ENCODE measurements at places on chromosomes 5 and 9.

GRCh38 chr9:130756037-130756436, 62.5 kb downstream of the EXOSC2 start:
- DNase-seq = no peak

DNA sequence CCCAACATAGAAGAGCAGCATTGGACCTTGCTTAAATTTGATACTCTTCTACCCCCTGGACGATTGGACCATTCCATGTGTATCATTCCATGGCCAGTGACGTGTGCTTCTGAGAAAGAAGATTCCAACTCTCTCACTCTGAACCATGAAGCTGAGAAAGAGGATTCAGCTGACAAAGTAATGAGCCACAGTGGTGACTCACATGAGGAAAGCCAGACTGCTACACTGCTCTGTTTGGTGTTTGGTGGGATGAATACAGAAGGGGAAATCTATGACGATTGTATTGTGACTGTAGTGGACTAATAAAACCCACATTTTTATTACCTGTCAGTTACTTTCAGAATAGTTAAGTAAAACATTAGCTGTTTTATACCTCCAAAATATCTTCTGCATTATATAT, 7.5 kb downstream of the HSPA5 start:
- DNase-seq = no peak

- DNase-seq = peak; percentile 29
These were observed 45.5 kb upstream of the IL7R start for GRCh38 chr5:35811108-35811741.

GRCh38 chr9:121289026-121289771, 21.2 kb downstream of the GSN start:
- DNase-seq = no peak

DNA sequence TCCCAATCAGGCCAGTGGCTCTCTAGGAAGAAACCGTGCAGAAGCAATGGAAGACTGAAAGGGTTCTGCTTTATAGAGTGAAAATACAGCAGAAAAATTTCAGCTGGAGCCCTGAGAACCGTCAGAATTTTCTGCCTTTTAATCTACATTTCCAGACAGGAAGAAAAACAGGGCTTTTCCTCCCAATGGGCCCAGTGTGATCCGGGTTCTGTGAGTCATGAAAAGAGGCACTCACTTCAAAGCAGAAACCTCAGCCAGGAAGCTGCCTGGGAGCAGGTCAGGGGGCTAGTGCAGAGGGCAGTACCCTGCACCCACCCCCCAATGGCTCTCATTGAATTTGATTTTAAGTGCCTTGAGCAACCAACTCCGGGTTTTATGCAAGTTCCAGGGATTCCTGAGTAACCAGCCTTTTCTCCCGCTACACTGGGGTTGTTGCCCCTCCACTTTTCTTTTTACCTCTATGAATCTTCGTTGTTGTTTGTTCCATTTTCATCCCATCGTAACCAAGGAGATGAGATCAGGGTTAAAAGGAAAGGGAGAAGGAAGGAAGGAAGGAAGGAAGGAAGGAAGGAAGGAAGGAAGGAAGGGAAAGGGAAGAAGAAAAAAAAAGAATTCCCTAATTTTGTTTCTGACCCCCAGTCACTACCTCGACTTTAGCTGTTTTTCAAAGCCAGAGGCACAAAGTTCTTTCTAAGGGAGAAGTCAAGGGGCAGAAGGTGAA, 1.3 kb downstream of the BARHL1 start:
- DNase-seq = no peak

DNA sequence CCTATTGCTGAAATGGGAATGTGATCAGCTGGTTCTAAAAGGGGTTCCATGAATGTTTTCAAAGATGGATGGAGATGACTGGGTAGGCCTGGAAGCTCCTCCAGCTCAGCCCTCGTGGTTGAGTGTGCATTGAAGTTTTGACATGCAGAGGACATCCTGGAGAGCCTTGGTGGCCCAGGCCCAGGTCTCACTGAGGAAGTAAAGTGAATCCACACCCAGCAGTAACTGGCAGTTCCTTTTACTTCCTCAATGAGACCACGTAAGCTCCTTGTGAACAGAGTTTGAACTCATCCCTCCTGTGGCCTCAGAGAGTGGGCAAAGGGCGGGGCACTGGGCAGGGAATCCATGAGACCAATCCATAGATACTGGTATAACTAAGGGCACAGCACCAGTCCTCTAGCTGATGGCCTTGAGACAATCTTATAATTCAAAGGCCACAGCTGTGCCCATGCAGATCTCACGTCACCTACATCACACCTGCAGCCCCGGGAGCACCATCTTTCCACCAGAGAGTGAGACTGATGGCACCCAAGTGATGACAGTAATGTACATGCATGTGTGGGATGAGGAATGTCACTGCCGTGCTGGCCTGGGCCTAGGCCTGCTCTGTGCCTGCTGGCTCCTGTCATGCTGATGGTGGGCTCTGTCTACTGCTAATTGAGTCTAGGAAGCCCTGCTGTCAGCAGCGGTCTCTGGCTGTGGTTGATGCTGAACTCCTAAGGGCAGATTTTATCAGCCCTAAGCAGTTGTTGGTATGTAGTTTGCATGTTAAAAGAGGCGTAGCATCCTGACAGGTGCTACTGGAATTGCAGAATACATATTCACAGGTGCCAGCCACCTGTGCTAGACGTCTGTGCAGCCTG, 257.8 kb downstream of the FSTL4 start:
- DNase-seq = no peak

- no peak for DNase-seq
These were observed 82.0 kb downstream of the SLC1A1 start for GRCh38 chr9:4572184-4572826.

- no peak for DNase-seq
These were observed 729.6 kb upstream of the WWC1 start for GRCh38 chr5:167561796-167562195.

GRCh38 chr9:79889369-79889768, 317.6 kb downstream of the TLE4 start:
- DNase-seq = no peak

GRCh38 chr5:166111021-166111420, 2180.4 kb upstream of the WWC1 start:
- no peak for DNase-seq

GRCh38 chr9:122099271-122099869, 6.3 kb upstream of the TTLL11 start:
- DNase-seq = peak; percentile 73

DNA sequence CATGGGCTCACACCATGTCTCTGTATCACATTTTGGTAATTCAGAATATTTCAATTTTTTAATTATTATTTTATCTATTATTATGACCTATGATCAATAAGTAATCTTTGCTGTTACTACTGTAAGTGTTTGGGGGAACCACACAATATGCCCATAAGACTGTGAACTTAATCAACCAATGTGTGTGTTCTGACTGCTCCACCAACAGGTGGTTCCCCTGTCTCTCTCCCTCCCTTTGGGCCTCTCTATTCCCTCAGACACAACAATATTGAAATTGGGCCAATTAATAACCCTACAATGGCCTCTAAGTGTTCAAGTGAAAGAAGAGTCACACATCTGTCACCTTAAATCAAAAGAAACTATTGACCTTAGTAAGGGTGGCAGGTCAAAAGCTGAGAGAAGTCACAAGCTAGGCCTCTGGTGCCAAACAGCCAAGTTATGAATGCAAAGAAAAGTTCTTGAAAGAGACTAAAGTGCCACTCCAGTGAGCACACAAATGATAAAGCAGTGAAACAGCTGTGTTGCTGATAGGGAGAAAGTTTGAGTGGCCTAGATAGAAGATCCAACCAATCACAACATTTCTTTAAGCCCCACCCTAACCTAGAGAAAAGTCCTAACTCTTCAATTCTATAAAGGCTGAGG, 88.7 kb downstream of the DEPDC1B start:
- DNase-seq = no peak

- DNase-seq = no peak
These were observed 13.3 kb upstream of the PSMD5 start for GRCh38 chr9:120855827-120856670.

DNA sequence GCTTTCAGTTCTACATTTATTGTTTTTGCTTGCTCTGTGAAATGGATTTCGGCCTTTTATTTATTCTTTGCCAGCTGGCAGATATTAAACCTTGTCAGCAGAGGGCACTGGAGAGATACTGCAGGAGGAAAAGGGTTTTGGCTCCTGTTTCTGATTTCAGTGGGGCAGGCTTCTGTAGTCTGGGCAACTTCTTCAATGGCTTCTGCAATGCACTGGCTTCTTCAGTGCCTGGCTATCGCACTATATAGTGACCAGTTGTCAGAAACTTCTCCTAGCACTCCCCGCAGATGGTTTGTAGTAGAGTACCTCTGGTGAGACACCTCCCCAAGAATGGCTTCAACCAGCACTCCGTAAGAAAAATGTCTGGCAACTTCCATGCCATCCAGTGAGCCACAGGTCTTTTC, 3.2 kb upstream of the NFX1 start:
- peak; percentile 61 for DNase-seq

DNA sequence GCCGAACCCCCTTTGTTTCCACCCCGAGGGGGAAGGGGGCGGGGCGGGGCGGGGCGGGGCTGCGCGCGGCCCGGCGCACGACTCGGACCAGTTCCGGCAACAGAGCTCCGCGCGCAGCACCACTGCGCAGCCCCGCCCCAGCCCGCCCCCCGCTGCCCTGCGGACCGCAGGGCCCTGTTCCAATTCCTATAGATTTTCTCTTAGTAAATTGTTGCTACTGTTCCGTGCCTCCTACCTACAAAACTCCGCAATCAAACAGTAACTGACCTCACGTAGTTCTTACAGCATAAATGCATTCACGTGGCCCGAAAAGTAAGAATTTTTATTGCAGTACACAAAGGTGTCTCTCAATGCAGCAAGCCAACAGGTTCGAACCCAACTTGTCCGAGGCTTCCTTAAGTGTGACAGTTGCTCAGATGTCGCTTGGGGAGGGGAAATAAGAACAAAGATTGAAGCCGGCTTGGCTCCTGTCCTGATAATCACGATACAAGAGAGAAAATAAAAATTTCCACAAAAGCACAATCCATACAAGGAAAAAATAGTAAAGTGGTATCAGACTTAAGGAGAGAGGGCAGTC, 1.2 kb upstream of the RNF38 start:
- no peak for DNase-seq

GRCh38 chr9:117825609-117826347, 121.6 kb downstream of the TLR4 start:
- peak; percentile 56 for DNase-seq

- DNase-seq = peak; percentile 90
These were observed 613 bp upstream of the TMEM267 start for GRCh38 chr5:43484106-43484849.

GRCh38 chr9:124390794-124391658, 24.2 kb downstream of the PSMB7 start:
- DNase-seq = no peak

DNA sequence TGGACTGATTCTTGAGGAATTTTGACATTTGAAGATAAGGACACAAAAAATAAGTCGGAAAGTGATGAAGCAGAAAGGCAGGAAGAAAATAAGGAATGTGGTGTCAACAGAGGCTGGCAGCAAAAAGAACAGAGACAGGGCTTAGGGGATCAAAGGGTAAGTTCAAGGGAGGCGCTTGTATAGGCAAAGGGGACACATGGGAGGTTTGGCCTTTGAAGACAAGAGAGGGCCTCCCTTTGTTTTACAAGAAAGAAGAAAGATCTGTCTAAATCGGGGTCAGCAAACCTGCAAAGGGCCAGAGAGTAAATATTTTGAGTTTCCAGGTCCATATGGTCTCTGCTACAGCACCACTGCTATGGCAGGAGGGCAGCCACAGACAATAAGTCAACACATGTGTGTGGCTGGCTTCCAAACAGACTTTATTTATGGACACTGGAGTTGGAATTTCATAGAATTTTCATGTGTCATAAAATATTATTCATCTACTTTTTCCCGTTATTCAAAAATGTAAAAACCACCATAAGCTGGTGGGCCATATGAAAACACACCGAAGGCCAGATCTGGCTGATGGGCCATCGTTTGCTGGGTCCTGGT, 112.0 kb upstream of the FBXL7 start:
- no peak for DNase-seq

DNA sequence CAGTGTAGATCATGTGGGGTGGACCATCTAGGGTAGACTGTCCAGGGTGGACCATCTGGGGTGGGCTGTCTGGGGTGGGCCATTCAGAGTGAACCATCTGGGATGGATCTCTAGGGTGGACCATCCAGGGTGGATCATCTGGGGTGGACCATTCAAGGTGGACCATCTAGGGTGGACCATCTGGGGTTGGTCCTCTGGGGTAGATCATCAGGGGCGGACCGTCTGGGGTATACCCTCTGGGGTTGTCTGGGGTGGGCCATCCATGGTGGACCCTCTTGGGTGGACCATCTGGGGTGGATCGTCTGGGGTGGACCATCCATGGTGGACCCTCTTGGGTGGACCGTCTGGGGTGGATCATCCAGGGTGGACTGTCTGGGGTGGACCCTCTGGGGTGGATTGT, 64.3 kb downstream of the KCNT1 start:
- no peak for DNase-seq

DNA sequence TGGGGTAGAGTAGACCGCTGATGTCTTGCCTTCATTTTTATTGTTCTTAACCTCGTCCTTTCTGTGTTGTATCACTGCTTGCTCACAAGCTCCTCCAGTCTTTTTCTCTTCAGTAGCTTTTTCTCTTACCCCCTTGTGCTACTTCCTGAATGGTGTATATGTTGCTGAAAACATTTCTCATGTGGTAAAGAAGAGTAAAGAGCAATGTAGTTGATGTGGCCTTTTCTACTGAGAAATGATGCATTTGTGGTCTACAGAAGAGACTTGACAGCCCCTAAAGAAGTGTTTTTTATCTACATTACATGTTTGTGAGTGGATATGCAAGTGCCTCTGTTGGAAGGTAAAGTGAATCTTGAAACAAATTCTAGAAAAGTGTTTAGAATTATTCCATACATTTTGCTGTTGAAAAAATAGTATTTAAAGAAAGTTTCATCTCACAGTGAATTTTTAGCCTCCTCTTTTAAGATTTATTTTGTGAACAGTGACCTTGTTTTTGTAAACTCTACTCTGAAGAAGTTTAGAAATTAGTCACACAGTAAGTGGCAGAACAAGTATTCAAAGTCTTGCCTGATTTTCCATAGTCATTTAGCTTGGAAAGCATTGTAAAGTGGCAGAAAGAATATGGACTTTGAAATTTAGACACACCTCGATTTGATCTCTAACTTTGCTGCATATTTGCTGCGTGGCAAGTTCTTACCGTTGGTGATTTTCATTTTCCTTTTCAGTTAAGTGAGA, 17.4 kb downstream of the CDC42SE2 start:
- DNase-seq = peak; percentile 35

DNA sequence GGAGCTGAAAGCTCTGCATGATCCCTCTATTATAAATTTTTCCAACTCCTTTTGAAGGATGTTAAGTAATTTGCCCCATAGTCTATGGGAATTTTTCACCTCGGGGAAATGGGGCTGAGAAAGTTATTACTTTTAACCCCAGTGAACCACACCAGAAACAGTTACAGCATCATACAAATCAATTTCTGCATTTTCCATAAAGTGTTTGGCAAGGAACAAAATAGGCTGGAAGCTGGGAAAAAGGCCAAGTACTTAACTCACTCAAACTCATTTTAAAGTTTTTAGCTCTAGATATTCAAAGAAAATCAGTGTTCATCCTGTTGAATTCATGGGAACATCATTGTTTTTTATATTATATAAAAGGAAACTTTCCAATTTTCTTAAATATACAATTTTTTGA, 160.9 kb downstream of the SH3GL2 start:
- DNase-seq = no peak

GRCh38 chr5:139383993-139384590, 995 bp upstream of the SLC23A1 start:
- DNase-seq = no peak
